Heart right ventricle (tissue), 16 donors: ENCODE measurements at places on chromosomes 3 and 15. TPM values are rescaled to one million over a fixed set of nuclear protein-coding genes. Genes with fewer than 3 reads are reported as not detected.

A4GNT gene
- total RNA-seq: not detected

- H3K27ac ChIP-seq: peak overlapping the region; percentile 38
- H3K4me1 ChIP-seq: peaks cover 42% of the 10 kb centered on the region
- no peak for DNase-seq
- H3K4me3 ChIP-seq: no peak overlapping the region
Observed at GRCh38 chr3:99954914-99955644, 137.4 kb downstream of the CMSS1 start.

GRCh38 chr15:85620690-85621049 lies 174.1 kb downstream of the KLHL25 start:
- H3K27me3 ChIP-seq: no peaks in the 10 kb centered on the region
- peaks cover 98% of the 10 kb centered on the region for H3K4me1 ChIP-seq
- peak overlapping the region; percentile 63 for H3K4me3 ChIP-seq
- no peak for DNase-seq
- peaks cover 3% of the 10 kb centered on the region for H3K36me3 ChIP-seq

DMXL2 gene
- 18.6 TPM for total RNA-seq
